ENCODE measurements at places on chromosomes 3 and 15.
A peak's percentile ranks its signal among the peaks of the same experiment; 100 is the strongest.

DNA sequence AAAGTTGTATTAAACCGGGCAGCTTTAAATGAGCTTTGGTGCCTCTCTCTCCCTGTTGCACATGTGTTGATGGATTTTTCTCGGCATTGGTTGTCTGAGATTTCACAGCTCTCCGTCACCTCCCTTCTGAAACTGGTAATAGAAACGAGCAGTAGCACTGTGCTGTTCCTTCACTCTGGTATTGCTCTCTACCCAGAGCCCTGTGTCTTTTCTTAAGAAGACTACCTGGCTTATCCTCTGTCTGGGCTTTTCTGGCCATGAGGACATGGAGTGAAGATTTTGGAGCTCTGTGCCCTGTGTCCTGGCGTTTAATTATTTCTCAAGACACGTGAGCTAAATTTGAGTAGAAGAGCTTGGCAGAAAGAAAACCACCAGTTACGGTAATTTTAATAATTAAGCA lies 209.6 kb upstream of the EIF1B start:
- no peak for DNase-seq

- no peak for DNase-seq
Observed at GRCh38 chr15:77002436-77002835, 7.5 kb downstream of the PSTPIP1 start.

DNA sequence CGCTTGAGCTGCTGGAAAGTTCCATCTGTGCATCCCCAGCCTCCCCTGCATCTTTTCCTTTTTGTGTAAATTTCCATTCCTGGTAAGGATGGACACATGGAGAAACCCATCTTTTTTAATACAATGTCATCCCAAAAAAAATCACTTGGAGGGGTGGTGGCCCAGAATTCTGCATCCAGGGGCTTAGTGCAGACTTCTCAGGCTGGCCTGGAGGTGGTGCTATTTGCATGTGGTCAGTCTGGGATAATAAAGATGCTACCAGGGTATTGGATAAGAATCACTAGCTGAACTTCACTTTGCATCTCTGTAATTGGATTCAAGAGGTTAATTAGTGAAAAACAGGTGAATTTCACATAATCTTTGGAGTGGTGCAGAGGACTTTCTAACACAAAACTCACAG lies 1.8 kb upstream of the ZSCAN2 start:
- peak; percentile 66 for DNase-seq

- DNase-seq = no peak
Observed at GRCh38 chr3:128174675-128175590, 21.7 kb downstream of the EEFSEC start.

DNA sequence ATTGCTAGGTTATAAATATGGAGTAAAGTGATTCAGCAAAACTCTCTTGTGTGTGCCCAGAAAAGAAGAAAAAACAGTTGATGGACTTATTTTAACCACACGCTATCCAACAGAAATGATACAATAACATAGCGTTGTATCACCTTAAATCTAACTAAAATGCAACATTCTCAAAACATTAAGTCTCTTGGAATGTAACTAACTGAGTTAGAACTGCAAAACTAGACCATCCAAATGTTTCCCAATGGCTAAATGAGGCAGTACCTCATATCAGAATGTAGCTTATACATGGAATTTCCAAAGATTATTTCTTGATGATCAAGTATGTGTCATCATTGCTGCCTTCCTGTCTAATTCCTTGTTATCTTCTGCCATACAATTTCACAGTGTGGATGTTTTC lies 187.9 kb downstream of the CNTN3 start:
- peak; percentile 84 for DNase-seq

GRCh38 chr3:4600493-4600892 lies 107.3 kb downstream of the ITPR1 start:
- DNase-seq = no peak

GRCh38 chr3:105868431-105868741 lies 426 bp downstream of the CBLB start:
- DNase-seq = peak; percentile 52

- no peak for DNase-seq
Observed at GRCh38 chr15:80325206-80325605, 73.2 kb upstream of the CTXND1 start.

GRCh38 chr3:120678331-120678947 lies 3.6 kb downstream of the HGD start:
- DNase-seq = peak; percentile 65

GRCh38 chr3:188270423-188270972 lies 116.5 kb downstream of the LPP start:
- peak; percentile 96 for DNase-seq

DNA sequence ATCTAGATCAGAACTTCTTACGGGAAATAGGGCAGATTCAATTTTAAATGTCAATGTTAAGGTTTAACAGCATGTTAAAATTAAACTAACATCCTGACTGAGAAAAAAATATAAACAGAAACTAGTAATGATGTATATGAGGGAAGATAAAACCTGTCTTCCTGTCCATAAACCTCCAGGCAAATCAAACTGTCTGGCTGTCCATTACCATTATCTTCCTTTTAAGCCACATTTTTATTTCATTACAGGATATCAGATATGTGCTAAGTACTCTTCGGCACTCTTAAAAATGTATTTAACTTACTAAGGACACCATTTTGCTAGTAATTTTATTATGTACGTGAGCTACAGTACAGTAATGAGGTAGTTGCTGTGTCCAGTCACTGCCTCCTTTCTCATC lies 1461.7 kb upstream of the ALCAM start:
- DNase-seq = no peak

GRCh38 chr3:151556596-151556995 lies 95.7 kb upstream of the IGSF10 start:
- no peak for DNase-seq

- no peak for DNase-seq
Observed at GRCh38 chr3:138678086-138678485, 69.5 kb downstream of the FAIM start.

DNA sequence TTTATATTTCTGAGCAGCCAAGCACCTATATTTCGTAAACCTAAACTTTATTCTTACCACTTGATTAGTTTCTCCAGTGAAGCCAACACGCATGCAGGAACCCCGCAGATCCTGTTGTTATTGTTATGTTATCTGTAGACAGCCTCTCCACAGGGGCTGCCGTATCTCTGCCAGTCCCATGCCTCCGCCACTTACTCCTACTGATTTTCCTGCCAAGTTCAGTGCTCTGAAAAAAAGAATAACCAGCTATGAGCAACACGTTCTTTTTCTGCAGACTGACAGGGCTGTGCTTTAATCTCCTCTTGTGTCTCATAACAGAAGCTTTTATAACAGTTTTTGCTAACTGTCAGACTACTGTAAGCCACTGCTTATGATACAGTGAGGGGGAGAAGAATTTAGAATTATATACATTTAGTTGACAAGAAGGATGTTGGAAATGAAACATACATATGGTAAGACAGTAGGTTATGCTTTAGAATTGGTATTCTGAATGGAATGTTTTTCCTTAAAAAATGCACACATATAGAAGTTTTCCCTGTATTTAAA lies 347.4 kb downstream of the SI start:
- DNase-seq = no peak

DNA sequence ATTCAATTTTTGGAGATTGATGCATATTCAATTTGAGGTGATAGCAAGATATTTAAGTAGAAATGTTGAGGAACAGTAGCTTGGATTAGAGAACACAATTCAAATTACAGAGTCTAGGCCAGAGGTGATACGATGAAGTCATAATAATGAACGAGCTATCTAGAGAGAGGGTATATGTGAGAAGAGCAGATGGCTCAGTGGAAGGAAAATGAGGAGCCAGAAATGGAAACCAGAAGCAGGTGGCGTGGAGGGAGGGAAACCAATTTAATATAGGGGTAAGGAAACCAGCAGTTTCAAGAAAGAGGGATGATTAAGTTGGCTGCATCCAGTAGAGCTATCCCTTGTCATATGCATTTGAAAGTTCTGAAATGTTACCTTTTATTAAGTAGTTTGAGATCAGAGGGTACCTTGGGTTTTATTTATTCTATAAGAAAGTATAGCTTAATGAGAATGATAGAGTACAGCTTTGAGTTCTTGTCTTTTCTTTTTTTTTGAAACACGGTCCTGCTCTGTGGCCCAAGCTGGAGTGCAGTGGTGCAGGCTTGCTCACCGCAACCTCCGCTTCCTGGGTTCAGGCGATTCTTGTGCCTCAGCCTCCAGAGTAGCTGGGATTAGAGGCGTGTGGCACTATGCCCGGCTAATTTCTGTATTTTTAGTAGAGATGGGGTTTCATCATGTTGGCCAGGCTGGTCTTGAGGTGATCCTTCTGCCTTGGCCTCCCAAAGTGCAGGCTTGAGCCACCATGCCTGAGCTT lies 22.1 kb downstream of the NCK1 start:
- DNase-seq = no peak

GRCh38 chr3:100782348-100782747 lies 73.1 kb downstream of the TFG start:
- DNase-seq = no peak

- no peak for DNase-seq
Observed at GRCh38 chr3:63990733-63991132, 32.6 kb downstream of the PSMD6 start.

DNA sequence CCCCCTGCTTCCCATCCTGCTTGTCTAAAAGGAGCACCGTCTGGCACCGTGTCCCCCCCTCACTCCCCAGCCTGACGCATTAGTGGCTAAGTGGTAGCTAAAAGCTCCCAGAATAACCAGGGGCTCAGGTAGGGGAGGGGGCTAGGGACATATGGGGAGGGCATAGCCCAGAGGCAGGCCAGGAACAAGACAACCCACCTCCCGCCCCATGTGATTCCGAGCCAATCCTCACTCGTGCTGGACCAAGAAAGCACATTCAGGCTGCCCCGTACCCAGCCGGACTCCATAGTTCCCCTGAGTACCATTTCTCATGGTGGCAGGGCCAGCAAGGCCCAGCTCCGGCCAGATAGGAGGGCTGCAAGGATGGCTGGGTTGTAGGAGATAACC lies 11.5 kb downstream of the SEMA7A start:
- DNase-seq = no peak

- DNase-seq = peak; percentile 16
Observed at GRCh38 chr15:76904461-76905012, 603 bp downstream of the SCAPER start.

- DNase-seq = no peak
Observed at GRCh38 chr3:6504834-6505233, 356.1 kb upstream of the GRM7 start.

- DNase-seq = no peak
Observed at GRCh38 chr3:123656691-123657090, 71.8 kb upstream of the HACD2 start.

DNA sequence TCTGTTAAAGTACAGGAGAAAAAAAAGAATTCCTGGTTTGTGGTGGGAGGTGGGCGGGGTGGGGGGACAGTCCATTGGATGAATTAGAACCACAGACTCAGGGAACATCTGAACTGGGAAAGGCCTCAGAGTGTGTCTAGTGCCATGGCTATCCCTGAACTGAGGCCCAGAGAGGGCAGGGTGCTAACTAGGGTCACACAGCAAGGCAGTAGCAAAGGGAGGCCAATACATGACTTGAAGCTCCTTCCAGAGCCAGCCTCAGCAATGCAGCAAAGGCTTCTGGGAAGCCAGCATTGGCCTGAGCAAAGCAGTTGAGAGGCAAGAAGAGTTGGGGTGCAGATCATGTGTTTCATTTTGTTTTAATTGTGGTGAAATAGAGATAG lies 85.4 kb downstream of the SMAD6 start:
- DNase-seq = no peak

- DNase-seq = no peak
Observed at GRCh38 chr3:24387493-24387892, 107.2 kb downstream of the THRB start.

DNA sequence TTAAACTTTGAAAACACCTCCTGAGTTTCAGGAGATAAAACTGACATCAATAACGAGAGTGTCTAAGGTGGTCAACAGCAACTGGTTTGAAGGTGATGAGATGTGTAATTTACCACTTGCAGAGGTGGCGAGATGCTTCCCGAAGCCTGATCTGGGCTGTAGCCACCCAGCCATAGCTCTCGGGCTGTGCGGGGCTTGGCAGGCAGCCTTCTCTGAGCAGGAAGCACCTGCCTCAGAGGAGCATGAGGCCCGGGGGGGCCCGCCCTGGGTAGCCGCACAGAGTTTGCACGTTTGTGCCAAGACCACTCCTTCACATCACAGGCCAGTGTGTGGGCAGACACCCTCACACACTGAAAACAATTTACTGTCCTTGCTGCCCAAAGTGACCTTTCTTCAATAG lies 220.3 kb downstream of the CACNA2D3 start:
- no peak for DNase-seq

- DNase-seq = no peak
Observed at GRCh38 chr3:99167071-99167470, 265.6 kb upstream of the DCBLD2 start.

- peak; percentile 92 for DNase-seq
Observed at GRCh38 chr3:112056451-112056929, 22.0 kb downstream of the TMPRSS7 start.

DNA sequence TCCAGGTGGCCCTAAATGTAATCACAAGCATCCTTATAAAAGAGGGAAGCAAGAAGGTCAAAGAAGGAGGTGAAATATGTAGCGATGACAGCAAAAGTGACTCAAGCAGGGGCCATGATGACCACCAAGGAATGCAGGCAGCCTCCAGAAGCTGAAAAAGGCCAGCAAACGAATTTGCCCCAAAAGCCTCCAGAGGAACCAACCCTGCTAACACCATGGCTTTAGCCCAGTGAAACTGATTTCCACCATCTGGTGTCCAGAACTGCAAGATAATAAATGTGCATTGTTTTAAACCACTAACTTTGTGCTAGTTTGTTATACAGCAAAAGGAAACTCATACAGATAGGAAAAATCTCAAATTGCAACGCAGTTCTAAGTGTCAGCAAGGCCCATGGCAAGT lies 23.0 kb upstream of the RBSN start:
- no peak for DNase-seq

DNA sequence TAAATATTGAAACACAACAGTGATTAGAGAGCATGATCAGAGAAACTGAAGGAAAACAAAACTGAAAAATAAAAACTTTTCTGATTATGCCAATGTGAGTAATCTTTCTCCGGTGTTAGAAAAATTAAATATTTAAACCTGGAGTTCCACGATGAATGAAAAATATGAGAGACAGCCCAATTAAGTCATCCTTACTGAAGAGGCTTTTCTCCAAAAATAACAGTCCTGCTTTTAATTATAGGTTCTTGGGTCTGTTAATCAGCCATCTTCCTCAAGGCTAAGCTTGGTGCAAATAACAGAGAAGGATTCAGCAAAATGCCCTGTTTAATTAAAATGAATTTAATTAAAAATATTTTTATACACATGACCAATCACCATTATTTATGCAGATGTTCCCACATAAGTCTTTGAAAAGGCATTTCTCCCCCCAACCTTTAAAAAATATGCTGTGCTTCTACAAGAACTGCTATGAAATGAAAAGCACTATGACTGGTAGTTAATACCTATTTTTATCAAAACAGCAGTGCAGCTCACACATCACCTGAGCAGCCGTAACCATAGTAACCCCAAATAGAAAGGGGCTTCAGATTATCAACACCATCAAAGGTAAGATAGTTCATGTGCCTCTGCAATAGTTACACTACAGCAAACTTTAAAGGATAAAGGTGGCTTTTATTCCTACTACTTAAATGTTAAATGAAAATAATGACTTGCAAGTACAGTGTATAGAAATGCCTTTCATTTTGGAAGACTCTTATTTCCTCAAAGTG lies 175.7 kb downstream of the SLC9A9 start:
- DNase-seq = no peak

GRCh38 chr3:31908391-31909097 lies 72.5 kb downstream of the OSBPL10 start:
- peak; percentile 14 for DNase-seq

Data from IMR-90 (cell line).